ENCODE measurements at places on chromosomes 11 and 22.

DNA sequence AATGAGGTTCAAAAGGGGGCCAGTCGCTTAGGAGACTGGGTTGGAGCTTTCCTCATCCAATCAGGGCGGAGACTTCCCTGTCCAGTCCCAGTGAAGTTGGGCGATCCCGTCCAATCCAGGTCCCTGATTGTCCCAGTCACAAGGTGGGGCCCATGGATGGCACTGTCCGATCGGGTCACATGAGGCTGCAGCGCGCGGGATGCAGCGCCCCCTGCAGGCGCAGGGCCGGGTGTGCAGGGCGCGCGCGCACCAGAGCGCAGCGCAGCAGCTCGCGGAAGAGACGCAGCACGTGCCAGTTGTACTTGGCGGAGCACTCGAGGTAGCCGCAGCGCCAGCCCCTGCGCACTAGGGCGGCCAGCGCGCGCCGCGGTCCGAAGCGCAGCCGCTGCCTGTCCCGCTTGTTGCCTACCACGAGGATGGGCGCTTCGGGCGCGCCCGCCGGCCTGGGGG is 2.3 kb downstream of the RASL10A start:
- no peak for DNase-seq

DNA sequence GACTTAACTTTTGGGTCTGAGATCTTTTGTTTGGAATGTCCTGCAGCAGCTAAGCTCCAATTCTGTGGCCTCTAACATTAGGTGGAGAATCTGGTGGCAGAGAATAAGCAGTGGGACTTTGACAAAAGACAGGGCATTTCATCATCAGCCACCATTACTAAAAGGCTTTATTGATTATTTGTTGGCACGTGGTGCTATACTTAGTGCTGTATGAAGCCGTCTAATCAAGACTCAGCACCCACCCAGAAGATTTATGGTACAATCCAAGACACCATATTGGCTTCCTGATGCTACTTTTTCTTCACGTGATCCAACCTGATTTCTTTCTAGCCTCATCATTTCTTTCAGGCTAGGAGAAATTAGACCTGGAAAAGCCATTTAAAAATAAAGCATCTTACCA is 80.7 kb upstream of the GRAMD1B start:
- DNase-seq, result no peak

GRCh38 chr22:38418589-38418988 is 36.4 kb downstream of the KCNJ4 start:
- DNase-seq, result no peak

GRCh38 chr22:19290400-19291217 is 910 bp downstream of the CLTCL1 start:
- DNase-seq, result no peak

DNA sequence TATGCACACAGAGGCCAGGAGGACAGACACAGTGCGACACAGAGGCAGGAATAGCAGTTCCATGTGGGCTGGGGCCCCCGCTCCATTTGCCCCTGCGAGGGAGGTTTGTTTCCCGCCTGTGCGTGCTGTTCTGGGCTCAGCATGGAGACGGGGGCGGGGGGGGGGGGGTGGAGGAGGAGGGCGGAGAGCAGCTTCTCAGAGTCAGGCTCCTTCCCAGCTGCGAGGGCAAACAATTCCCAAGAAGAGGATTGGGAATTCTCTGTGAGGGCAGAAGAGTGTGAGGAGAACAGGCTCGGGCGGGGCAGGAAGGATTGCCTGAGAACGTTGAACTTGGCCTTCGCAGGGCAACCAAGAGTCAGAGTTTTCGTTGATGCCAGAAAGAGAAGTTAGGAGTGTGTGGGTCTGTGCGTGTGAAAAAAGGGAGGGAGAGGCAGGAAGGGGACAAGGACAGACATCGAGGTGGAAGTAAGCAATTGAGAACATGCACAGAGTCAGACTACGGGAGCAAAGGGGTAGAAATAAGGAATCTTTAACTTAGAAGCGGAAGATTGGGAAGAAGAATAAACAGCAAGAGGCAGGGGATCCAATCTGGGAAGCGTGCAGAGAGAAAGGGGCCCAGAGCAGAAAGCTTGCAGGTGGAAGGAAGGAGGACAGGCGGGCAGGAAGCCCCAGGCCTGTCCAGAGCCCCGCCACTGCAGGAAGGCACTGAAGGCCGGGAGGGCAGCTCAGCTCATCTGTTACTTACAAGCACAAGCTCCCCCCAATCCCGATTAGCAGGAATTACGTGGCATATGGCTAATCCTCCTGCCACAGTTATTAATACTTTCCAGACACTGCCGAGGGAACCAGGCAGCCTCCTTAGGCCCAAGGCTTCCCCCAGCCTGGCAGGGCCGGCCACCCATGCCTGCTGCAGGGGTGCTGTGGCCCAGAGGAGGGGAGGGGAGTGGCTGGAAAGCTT is 15.6 kb upstream of the JAM3 start:
- DNase-seq, result no peak

GRCh38 chr11:116166573-116167465 is 606.0 kb downstream of the BUD13 start:
- DNase-seq, result no peak

DNA sequence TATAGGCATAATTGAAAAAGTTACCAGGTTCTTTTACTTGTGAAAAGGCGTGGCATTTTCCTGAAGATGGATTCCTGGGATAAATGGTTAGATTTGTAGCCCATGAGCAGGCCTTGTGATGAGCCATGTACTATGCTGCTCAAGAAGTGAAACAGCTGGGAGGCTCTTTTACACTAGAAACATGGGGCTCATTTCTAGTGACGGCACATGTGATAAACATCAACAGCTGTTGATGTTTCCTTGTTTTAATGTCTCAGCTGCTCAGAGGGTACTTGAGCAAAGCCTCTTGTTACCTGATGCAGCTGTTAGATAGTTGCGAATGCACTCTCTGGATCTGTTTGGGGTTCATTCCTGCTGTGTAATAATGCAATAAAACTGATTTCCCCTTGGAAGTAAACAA is 396.8 kb downstream of the GUCY1A2 start:
- no peak for DNase-seq

DNA sequence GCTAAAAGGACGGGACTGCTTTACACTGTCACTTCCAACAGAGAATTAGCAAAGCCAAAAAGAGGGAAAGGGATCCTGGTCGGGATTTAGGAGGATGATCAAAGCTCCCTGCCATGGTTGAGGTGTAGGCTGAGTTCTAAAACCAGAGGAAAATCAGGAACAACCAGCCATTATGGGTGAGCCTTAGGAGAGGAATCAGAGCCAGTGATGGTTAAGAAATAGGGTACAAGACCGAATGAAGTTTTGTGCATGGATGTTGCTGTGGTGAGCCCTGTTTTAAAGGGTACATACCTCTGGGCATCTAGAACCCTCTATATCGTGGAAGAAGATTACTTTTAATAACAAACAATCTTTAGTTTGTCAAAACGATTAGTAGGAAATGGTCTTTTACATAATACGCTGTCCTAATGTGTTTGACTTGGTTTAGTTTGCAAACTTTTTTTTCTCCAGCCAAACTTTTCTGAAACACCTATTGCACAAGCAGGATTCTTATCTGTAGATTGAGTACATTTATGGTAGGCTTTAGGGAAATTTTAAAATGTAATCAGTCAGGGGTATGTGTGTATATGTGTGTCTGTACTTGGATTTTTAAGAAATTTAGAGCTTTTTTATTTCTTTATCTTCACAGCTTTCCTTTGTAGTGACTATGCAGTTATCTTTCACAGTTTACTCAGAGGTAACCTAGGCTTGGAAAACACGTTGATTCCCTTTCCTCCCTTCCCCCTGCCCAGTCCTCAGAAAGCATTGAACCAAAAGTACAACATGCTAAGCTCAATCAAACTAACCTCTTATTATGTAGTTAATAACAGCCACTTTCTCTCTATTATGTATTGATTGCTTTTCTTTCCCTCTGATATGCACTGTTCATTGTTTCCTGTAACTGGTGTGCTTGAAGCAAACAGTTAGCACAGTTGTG is 26.8 kb downstream of the TRIM44 start:
- no peak for DNase-seq

GRCh38 chr11:36427079-36427478 is 83.0 kb downstream of the TRAF6 start:
- DNase-seq, result no peak

- DNase-seq, result no peak
Measured at GRCh38 chr22:23531283-23531956, 48.7 kb downstream of the IGLL1 start.

GRCh38 chr11:60831501-60832079 is 10.3 kb upstream of the CCDC86 start:
- DNase-seq, result no peak

DNA sequence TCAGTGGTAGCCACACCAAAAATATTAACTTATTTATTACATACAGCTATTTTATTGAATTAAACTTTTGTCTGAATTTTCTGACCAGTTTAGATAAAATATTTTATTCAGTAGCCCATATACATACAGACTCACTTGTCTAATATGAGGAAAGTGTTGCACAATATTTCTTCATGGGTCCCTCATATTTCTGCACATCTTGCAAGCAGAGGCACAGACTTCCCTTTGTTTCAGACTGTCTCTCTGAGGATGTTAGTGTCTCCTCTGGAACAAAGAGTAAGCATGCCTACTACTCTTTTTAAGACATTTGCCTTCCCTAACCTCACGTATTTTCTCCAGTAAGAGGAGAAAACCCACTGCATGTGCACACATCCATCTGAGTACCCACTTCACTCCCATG is 81.2 kb downstream of the OR5AK2 start:
- no peak for DNase-seq

DNA sequence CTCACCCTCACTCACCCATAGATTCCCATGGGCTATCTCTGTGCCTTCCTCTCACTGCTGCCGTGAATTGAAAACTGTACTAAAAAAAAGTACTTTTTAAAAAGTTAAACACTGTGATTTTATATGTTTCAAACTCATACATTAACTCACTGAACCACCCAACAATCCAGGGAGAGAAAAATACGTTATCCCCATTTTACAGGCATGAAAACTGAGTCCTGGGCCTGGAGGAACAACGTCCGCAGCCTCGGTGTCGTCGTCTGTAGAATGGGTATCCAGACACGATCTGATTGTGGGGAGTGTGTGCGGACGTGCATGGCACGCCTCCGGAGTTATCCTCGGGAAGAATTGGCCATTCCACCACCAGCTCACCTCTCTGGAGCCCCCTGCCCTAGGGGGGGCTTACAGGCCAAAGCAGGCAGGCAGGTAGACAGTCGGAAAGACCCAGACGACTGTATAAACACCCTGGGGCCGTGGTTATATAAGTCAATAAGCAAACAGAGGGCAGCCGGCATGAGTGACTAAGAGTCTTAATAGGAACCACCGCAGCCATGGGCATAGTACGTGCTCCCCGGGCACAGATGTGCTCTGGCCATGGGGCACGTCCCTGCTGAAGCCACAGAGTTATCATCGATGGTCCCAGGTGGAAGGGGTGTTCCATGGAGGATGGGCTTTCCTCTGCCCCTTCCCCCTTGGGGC is 7.1 kb upstream of the PDGFB start:
- DNase-seq, result no peak

GRCh38 chr22:46731246-46732040 is 6.6 kb downstream of the CERK start:
- DNase-seq, result no peak

GRCh38 chr22:44244265-44244822 is 63.6 kb downstream of the PARVG start:
- no peak for DNase-seq

DNA sequence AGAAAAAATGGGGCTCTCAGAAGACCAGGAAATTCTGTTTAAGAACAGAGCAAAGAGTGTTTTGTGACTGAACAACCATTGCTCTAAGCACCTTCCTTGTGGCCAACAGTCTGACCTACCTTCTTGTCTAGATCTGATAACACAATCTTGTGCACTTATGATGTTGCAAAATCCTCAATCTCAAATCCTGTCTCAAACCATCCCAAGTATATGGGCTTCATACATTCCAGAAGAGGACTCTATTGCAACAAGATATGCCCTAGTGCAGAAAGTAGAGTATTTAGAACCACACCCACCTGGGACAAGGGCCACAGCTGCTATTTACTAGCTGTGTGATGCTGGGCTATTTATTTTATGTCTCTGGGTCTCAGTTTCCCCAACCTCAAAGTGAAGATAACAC is 27.1 kb downstream of the RASSF10 start:
- DNase-seq, result no peak

DNA sequence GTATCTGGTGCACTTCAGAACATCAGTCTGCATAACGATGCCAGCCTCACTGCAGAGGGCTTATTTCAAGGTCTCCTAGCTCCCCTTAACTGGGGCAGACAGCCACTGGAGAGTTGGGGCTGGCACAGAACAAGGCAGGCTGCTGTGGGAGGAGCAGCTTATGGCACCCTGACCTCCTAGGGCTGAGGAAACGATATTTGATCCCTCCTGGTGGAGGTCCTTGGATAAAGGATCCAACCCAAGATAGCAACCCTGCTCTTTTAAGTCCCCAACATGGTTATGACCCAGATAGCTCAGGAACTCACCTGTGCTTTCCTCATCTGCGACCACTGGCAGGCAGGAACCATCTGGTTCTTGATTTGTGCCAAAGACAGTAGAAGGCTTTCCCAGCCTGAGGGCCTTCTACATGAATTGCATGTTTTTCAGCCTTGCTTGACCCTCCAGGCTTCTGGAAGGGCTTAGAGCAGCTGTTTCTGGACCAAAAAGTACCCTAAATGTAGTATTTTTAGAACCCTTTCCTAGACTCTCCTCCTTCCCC is 2.8 kb downstream of the TMEM109 start:
- no peak for DNase-seq

- no peak for DNase-seq
Measured at GRCh38 chr22:19549428-19549827, 25.2 kb upstream of the CLDN5 start.

DNA sequence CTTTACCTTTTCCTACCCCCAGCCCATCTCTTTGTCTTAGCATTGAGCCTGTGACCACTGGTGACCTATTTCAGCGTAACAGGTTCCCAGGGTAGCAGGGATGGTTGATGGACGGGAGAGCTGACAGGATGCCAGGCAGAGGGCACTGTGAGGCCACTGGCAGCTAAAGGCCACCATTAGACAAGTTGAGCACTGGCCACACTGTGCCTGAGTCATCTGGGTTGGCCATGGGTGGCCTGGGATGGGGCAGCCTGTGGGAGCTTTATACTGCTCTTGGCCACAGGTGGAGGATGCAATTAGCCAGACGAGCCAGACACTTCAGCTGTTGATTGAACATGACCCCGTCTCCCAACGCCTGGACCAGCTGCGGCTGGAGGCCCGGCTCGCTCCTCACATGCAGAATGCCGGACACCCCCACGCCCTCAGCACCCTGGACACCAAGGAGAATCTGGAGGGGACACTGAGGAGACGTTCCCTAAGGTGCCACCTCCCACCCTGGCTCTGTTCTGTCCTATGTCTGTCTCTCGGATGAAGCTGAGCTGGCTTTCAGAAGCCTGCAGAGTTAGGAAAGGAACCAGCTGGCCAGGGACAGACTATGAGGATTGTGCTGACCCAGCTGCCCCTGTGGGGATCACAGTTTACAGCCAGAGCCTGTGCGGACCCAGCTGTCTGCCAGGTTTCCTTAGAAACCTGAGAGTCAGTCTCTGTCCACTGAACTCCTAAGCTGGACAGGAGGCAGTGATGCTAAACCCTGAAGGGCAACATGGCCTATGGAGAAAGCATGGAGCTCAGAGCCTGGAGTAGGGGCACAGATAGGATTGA is 29.8 kb downstream of the PIK3IP1 start:
- DNase-seq, result no peak

GRCh38 chr22:29231971-29232959 is 26.6 kb downstream of the EMID1 start:
- DNase-seq, result no peak

Data from nucleus accumbens (tissue), 56 donors.